ENCODE measurements at places on chromosomes 3 and 15. TPM values are rescaled to one million over a fixed set of nuclear protein-coding genes. Genes with fewer than 3 reads are reported as not detected.

The CERS3 gene
- 0.60 TPM for total RNA-seq

The RPS27L gene
- 117 TPM for total RNA-seq

- DNase-seq = peak; percentile 6
Measured at GRCh38 chr3:73484656-73485248, 140.0 kb downstream of the PDZRN3 start.

DNA sequence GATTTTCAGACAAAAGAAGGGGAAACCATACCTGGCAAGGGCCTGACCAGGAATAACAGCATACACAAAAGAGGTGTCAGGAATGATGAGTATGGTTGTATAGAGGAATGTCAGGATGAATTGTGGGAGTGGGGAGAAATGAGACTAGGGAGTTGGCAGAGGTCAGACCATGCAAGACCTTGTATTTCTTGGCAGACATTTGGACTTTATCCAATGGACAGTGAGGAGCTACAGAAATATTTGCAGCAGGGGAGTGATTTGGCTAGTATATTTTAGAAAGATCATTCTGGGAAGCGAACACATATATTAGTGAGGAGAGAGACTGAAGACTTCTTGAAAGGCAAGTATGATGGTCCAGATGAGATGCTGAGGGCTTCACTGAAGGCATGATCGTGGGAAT, 25.4 kb upstream of the ALPK3 start:
- DNase-seq = no peak

GRCh38 chr3:51955893-51956770, 951 bp downstream of the GPR62 start:
- peak; percentile 61 for DNase-seq

- DNase-seq = no peak
Measured at GRCh38 chr15:52857937-52858781, 68.0 kb upstream of the ONECUT1 start.

GRCh38 chr15:75425966-75426500, 25.5 kb downstream of the SIN3A start:
- DNase-seq = no peak
